Esophagus squamous epithelium (tissue), 5 donors: ENCODE measurements at places on chromosomes 13 and 19.
A peak's percentile ranks its signal among the peaks of the same experiment; 100 is the strongest.

GRCh38 chr19:47230921-47231214, at the start of gene BBC3:
BBC3 (minus strand) TSS chr19:47231199; CDS start chr19:47228431, 2,768 bp downstream.
- DNase-seq, result no peak

GRCh38 chr19:11861301-11861700, 12.8 kb downstream of the ZNF439 start:
- no peak for DNase-seq

- no peak for DNase-seq
These were observed 34.9 kb downstream of the HTR2A start for GRCh38 chr13:46861959-46862358.

DNA sequence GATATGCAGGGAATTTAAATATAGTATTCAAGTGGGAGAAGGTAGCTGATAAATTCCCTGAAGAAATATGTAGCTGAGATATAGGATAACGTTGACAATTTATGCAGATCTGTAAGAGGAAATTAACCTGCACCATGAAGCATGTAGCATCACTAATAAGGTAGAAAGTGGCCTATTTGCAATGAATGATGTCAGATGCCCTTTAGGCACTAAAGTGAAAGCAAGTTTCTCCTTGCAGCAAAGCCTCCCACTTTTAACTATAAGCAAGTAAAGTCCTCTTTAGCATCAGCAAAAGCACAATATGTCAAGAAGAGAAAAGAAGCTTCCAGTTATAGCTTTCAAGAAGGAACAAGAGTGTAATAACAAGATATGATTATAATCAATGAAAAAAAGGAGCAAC, 102.5 kb upstream of the SLITRK1 start:
- no peak for DNase-seq

GRCh38 chr13:51364404-51365008, 25.0 kb downstream of the SERPINE3 start:
- no peak for DNase-seq

- peak; percentile 91 for DNase-seq
These were observed at the start of gene FBXO46 for GRCh38 chr19:45730368-45731288. FBXO46 (minus strand) TSS chr19:45730896; CDS start chr19:45713495, 17,401 bp downstream.

DNA sequence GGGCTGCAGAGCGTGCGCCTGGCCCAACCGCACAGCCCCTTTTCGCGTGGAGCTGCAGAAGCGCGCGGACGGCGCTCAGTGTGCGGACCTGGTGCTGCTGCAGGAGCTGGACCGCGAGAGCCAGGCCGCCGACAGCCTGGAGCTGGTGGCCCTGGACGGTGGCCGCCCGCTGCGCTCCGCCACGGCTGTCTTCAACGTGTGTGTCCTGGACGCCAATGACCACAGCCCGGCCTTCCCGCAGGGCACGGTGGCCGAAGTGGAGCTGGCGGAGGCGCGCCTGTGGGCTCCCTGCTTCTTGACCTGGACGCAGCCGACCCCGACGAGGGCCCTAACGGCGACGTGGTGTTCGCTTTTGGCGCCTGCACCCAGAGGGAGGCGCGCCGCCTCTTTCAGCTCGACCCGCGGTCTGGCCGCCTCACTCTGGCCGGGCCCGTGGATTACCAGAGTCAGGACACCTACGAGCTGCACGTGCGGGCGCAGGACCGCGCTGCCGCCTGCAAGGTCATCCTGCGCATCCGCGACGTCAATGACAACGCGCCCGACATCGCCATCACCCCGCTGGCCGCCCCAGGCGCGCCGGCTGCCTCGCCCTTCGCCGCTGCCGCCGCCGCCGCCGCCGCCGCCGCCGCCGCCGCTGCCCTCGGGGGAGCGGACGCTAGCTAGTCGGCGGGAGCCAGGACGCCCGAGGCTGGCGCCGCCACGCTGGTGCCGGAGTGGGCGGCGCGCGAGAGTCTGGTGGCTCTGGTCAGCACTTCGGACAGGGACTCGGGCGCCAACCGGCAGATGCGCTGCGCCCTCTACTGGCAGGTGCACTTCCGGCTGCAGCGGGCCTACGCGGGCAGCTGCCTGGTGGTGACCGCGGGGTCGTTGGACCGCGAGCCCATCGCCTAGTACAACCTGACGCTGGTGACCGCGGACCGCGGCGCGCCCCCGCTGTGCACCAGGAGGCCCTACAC, 172.2 kb downstream of the OLFM4 start:
- no peak for DNase-seq

GRCh38 chr13:29749401-29750182, 100.8 kb downstream of the UBL3 start:
- DNase-seq, result no peak

- no peak for DNase-seq
These were observed 310.9 kb downstream of the TDRD3 start for GRCh38 chr13:60707878-60708277.

GRCh38 chr19:3056417-3057088, 5.7 kb downstream of the TLE5 start:
- DNase-seq, result no peak

DNA sequence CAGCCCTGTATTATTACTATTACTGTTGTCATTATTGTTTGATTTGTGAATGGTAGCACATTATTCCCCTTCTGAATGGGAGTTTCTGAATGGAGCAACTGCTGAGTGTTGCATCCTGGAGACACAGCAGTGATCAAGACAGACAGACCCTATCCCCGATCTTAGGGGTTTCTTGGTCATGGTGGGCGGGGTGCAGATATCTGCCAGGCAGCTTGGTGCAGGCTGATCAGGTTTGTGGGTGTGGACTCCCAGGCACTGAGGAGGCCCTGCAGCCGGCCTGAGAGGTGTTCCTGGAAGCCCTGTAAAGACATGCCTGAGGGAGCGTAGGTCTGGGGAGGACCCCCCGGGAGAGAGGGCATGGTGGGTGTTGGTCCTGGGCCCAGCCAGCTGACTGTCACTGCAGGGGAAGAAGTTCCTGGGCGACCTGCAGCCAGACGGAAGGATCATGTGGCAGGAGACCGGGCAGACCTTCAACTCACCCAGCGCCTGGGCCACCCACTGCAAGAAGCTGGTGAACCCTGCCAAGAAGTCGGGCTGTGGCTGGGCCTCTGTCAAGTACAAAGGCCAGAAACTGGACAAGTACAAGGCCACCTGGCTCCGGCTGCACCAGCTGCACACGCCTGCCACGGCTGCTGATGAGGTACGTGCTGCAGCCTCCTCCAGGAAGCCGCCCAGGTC, 2.1 kb downstream of the MPND start:
- no peak for DNase-seq

DNA sequence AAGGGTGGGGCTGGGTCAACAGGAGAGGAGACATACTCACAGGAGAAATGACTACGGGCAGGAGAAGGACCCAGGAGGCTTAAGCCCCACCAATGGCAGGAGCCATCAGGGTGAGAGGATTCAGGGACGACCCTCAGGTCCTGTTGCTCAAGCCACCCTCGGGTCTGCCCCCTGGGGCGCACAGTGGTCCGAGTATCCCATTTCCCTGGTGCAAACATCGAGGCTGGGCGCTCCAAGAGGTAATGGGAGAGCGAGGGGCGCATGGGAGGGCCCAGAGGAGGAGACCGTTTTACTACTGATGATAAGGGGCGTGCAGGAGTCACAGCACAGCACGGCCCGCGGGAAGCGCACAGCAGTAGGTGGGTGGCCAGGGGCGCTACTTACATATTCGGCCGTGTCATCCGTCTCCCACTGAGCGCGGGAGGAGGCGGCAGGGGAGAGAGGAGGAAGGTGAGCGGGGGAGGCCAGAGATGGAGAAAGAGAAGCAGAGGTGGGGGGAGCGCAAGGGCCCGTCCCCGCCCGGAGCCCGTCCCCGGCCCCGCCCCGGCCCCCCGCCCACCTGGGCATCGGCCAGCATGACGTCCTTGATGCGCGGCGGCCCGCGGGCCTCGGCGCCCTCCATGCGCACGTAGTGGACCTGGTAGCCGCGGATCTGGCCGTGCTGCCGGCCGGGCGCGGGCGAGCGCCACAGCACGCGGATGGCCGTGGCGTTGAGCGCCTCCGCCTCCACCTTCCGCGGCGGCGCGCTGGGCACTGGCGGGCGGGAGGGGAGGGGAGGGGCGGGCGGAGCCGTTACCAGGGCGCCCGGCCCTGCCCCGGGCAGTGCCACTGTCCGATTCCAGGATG, 111.5 kb downstream of the PTPRS start:
- no peak for DNase-seq

DNA sequence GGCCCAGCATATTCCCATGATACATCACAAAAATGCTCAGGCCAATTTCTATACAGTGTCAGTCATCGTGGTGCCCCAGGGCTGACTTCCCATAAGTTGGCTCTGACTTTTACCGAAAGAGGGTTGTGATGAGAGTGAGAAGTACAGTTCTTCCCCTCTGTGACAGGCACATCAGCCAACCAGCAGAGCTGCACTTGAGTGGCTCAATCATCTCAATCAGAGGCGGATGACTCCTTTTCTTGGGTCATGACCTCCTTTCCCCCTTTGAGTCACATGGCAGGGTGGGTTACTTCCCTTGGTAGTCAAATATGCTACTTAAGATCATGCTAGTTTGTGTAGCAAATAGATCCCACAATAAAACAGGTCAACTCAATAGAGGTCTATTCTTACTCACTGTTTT, 6.9 kb upstream of the AMER2 start:
- DNase-seq, result no peak

GRCh38 chr19:51691074-51691583, 2.0 kb upstream of the SPACA6 start:
- DNase-seq, result no peak

GRCh38 chr13:23271331-23271730, 90.6 kb downstream of the SGCG start:
- DNase-seq, result no peak

GRCh38 chr13:106391681-106392080, 143.8 kb downstream of the EFNB2 start:
- DNase-seq, result no peak

GRCh38 chr13:97695684-97696083, 257.8 kb upstream of the IPO5 start:
- no peak for DNase-seq

- DNase-seq, result no peak
These were observed 34.5 kb downstream of the UFM1 start for GRCh38 chr13:38384171-38384570.

DNA sequence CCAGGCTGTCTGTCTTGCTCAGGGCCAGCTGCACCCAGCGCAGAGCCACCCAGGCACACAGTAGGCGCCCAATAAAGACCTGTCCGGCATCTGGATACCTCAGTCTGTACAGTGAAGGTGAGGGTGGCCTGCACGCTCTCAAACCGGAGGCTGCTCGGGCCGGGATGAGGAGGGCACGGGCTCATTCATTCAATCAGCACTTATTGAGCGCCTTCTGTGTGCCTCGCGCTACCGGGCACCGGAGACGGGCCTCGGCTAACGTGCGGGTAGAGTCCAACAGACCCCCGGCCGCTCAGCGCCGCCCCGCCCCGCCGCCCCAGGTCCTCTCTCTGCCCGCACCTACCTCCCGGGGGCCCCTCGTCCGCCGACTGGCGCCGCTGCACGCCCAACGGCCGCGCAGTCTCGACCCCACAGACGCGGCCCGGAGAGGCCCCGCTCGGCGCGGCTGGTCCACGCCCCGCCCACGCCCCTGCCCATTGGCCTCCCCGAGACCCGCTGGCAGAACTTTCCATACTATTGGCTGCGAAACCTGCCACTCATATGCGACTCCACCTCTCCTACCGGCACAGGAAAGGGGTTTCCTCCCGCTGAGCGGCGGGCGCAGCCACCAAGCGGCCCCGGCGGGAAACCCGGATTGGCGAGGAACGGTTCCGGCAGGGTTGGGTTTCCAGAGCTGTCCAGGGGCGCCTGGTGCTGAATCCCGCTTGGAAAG, at the start of gene SLC39A3:
SLC39A3 (minus strand) TSS at position 416 of the 712 bp plus-strand sequence. CDS start 2,760 bp downstream, outside the sequence.
- peak; percentile 89 for DNase-seq

DNA sequence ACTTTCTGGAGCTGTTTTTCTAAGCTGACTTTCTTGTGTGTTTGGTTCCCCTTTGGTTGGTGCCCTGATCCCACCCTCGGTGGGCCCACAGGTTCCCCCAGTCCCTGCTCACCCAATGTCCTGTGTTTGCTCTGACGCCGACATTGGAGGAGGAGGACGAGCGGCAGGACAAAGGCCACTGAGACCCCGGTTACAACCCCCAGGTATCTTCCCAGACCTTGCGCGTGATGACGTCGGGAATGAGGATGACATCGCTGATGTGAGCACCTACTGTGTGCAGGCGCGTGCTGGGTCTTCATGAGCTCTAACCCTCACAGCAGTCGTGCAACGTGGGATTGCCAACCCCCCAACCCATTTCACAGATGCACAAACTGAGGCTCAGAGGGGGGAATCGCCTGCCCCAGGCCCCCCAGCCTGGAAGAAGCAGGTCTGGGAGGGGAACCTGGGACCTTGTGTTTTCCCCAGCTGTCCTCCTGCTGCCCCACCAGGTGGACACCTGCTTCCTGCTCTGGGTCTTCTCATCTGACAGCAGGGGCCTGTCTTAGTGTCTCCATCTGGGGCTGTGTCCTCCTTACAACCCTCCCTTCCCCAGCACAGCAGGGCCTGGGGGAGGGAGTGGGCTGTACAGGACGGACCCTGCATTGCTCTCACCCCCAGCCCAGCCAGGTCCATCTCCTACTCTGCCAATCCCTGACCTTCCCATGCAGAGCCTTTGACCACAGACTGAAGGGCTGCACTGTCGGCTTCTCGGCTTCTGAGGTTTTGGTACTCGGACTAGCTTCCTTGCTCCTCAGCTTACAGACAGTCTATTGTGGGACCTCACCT, 4.7 kb upstream of the LILRA6 start:
- no peak for DNase-seq

DNA sequence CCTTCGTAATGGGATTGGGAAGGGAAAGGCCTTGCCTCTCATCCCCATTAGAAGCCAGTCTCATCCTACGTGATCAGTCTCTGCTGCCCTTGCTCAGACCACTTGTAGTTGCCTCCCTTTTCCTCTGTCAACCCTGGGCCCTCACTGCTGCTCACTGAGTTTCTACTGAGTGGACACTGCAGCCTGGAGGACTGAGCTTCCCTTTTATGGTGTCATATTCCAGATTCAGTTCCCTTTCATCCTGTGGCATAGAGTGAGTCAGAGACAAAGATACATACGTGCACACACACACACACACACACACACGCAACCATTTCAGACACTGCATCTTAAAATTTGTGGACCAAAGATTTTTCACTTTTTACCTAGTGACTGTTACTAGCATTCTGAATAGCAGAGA, 56.6 kb downstream of the COG3 start:
- no peak for DNase-seq
